ENCODE measurements at places on chromosomes 4 and X. TPM values are rescaled to one million over a fixed set of nuclear protein-coding genes. Genes with fewer than 3 reads are reported as not detected.

The GPR173 gene
- not detected for polyA plus RNA-seq

The ETDB gene
- polyA plus RNA-seq = not detected

The NAP1L2 gene
- polyA plus RNA-seq = 1.4 TPM

The GUCY1B1 gene
- polyA plus RNA-seq = 0.12 TPM

The ATP8A1 gene
- 8.1 TPM for polyA plus RNA-seq

The CXCL11 gene
- polyA plus RNA-seq = not detected

The SAGE1 gene
- not detected for polyA plus RNA-seq

The ARHGEF9 gene
- 5.5 TPM for polyA plus RNA-seq

The TLR1 gene
- polyA plus RNA-seq = 13.3 TPM

The TMEM31 gene
- 1.0 TPM for polyA plus RNA-seq

The NPY2R gene
- polyA plus RNA-seq = not detected

The UTP3 gene
- 13.5 TPM for polyA plus RNA-seq

The IL1RAPL1 gene
- not detected for polyA plus RNA-seq

The ABLIM2 gene
- 1.5 TPM for polyA plus RNA-seq

DNA sequence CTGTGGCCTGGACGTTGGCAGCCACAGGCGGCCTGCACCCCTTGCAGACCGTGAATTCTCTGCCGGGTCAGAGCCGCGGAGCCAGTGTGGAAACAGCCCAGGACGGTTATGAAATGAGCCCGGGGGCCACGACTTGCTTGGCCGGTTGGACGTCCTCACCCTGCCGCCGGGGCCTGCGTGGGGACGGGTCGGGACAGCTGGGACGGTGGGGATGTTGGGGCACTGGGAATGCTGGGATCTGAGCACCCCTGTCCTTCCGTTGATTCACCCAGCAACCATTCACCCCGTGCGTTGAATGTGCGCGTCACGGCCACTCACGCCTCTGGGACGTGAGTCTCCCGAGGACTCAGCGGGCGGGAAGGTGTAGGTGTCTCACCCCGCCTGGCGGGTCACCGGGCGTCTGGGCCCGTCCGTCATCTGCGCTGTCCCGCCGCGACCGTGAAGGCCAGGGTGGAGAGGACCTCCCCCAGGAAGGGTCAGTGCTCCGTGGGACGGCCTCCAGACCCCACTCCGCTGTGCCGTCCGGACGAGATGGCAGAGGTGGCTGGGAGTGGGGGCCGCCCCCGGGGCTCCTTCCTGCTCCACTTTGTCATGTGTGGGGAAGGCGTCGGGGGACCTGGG is 4.5 kb upstream of the PLCXD1 start:
- DNase-seq = no peak

- no peak for DNase-seq
These were observed 576.8 kb upstream of the SMIM31 start for GRCh38 chr4:164177153-164177552.

- no peak for DNase-seq
These were observed 96.9 kb upstream of the CASK start for GRCh38 chrX:42020225-42020624.

GRCh38 chrX:21528076-21528475 is 130.1 kb downstream of the KLHL34 start:
- DNase-seq = no peak

GRCh38 chr4:168942985-168943384 is 67.1 kb downstream of the CBR4 start:
- no peak for DNase-seq

DNA sequence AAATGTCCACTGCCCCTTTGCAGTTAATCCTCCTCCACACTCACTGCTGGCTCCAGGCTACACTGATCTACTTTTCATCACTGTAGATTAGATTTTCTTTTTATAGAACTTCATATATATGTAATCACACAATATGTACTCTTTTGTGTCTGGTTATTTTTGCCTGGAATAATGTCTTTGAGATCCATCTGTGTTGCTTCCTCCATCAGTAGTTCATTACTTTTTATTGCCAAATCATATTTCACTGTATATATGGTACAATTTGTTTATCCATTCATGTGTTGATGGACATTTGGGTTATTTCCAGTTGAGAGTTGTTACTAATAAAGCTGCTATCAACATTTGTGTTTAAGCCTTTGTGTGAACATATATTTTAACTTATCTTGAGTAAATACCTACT is 126.4 kb upstream of the SMIM10 start:
- DNase-seq = no peak

DNA sequence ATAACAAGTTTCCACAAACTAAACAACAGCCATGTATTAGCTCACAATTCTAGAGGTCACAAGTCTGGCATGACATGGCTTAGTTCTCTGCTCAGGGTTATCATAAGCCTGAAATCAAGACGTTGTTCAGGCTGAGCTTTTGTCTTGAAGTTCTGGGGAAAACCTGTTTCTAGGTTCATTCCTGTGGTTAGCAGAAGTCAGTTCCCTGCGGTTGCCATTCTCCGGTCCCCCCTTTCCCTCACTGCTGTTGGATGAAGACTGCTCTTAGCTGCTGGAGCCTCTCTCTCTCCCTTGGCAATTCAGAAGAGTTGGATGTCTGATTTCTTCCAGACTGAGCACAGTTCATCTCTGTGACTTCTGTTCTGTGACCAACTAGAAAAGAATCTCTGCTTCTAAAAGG is 962.6 kb downstream of the PCDH7 start:
- no peak for DNase-seq

- no peak for DNase-seq
These were observed 167.7 kb downstream of the NPNT start for GRCh38 chr4:106063009-106063408.

DNA sequence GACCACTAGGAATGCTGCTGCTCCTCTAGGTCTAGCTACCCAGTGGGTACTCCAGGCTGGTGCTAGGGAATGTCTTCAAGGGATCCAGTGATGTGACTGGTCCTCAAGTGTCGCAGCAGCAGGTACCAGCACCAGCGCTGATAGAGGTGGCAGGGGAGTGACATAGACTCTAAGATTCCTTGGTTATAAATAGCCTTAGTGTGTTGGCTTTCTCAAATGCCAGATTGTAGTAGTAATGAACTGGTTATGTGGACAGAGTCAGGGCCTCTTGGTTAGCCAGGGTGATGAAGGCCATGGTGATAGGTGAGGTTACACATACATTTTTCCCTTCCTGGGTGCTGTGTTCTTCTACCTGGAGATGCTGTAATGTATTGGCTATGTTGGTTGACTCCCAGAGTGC is 38.3 kb downstream of the DCLK2 start:
- DNase-seq = no peak

GRCh38 chrX:104953251-104953650 is 267.2 kb downstream of the TEX13A start:
- no peak for DNase-seq

DNA sequence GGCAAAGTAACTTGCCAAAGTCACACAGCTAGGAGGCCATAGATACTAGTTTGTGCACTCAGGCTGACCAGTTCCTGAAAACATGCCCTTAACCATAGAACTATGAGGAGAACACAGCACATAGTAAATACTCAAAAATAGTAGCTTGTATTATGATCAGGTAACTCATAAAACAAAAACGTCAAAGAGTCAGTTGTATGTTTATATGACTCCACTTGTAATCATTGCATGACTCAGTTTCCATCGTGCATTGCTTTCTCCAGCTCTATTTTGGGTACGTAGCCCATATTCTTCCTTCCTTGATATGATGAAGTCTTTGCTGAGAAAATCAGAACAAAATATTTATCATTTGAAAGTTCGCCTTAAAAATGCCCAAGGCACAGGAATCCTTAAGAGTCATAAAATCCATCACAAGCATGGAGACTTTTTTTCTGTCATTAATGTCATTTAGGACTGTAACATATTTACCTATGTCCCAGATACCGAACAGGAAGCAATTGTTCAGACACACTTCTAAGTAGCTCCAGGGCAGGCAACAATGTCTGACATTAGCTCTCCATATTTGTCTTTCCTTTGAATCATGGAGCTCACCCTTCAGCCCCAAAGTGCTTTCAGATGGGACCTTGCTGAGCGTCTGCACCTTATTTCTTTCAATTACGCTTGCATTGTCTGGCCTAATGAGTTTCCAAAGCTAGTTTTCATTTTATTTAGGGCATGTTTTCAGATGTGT is 11.2 kb upstream of the MID1 start:
- DNase-seq = no peak

GRCh38 chr4:123741906-123742305 is 345.3 kb downstream of the SPRY1 start:
- DNase-seq = no peak

DNA sequence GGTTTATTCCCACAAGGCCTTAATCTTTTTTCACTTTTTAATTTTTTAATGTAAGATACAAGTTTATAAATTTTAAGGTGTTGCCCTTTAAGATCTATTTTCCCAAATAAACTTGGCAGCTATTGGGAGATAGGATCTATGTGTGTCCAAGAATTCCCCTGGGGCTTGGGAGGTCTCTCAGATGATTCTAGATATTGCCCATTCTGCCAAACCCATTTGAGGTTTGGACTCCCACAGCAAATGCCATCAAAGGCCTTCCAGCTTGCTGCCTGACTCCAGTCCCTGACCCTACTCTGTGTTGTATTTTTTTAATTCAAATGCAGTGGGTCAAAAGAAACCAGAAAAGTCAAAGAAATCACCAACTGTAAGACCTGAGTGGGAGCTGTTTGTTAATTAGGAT is 120.0 kb upstream of the CHRDL1 start:
- DNase-seq = no peak

- no peak for DNase-seq
These were observed 615 bp downstream of the NEXMIF start for GRCh38 chrX:74924449-74925224.

DNA sequence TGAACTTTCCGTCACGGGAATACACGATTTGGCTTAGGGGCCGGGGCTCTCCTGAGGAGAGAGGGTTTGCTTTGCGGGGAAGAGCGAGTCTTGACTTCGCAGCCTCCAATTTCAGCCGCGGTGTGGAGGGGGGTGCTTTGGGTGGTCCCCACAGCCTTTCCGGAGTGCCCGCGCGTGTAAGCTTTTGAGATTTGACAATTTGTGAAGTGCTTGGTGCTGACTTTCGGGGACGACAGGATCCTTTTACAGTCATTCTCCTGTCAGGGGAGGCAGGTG is 355 bp downstream of the SCML1 start:
- no peak for DNase-seq

GRCh38 chrX:13581554-13581953 is 12.2 kb downstream of the EGFL6 start:
- no peak for DNase-seq

- no peak for DNase-seq
These were observed 161.3 kb upstream of the MAMLD1 start for GRCh38 chrX:150201841-150202240.

DNA sequence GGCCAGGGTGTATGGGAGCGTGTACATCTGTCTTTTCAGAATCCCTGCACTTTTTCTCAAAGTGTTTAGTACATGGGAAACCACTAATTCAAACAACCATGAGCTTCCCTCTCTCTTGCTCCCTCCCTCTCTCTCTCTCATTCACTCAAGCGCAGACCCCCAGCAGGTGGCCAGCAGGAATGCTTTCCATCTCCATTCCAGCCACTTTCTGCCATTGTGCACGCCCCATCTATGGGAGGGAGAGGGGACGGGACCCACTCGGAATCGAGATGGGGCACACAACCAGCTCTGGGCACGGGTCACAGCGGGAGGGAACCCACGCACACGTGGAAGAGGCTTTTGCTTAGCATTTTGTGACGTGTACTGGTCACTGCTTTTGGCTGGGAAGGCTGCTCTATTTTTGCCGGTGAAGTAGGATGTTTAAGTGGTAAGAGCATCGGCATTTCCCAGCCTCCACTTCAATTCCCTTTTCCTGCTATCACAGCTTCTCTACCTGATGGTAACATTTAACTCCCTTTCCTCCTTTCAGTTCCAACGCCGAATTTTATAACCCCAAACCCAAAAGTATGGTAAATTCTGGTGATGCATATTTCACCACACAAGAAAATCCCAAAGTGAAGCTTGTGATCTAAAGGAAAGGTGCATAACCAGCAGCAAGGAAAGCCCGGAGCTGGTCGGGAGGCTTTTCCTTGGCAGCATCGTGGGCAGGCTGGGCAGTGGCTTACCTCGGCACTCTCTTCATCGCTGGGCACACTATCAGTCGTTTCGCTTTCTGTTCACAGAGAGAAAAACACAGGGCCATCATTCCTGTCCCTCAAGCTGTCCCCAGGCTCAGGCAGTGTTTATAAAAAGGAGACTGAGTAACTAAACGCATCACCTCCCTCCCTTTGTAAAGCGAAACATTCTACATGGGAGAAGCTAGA is 84.1 kb downstream of the IRF2 start:
- DNase-seq = no peak

DNA sequence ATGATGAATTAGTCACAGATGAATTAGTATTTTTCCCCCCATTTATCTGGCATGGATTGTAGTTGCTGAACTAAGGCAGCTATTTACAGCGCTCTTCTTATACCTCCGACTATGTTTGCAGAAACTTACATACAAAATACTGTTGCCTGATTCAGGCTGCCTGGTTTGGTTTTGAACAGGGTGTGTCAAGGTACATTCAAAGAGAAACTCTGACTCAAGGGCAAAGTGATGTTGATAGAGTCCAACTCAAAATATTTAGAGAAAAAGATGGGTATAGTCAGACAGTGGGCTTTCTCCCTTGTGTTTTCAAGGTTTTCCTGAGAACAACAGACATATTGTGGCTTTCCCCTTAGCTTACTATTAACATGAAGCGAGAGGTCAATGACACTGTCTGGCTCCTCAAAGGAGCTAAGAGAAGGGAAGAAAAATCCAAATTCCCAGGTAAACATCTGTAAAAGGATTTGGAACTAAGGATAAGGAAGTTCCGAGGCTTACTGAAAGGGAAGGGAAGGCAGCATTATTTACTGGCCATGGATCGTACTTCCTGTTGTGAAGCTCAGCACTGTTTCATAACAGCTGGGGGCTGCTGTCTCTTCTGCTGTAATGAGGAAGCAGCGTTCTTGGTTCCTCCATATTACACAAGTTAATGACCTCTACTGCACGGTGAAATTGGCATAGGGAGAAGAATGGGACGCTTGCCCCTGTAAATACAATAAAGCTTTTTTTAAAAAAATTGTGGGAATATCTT is 30.9 kb downstream of the FAM9C start:
- peak; percentile 83 for DNase-seq

GRCh38 chrX:38172596-38172995 is 48.1 kb downstream of the SRPX start:
- DNase-seq = no peak

DNA sequence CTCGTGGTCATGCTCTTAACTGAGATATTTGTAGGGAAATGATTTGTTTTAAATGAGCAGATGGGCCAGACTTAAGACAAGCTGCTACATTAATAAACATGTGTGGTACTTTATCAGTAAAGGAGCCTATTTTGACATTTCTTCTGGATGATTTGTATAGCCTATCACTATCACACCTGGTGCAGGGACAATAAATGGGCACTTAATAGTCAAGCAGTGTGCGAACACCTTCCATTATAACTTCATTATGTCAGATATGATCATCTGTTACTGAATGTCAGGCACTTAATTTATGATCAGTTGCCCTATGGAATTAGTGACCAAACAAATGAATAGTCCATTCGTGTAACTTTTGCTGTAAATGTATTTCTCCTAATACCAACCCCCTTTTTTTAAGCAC is 628.8 kb downstream of the ADGRL3 start:
- DNase-seq = no peak

- no peak for DNase-seq
These were observed 29.8 kb downstream of the MSN start for GRCh38 chrX:65697211-65697641.

- no peak for DNase-seq
These were observed 15.6 kb downstream of the PGK1 start for GRCh38 chrX:78119521-78120227.

Measured in CD4-positive, CD25-positive, alpha-beta regulatory T cell (primary cell).